NCI-H748 treated with DMSO at 0.1 percent for 48 hours (cell line): ENCODE measurements at places on chromosomes 2 and 18.
A peak's percentile ranks its signal among the peaks of the same experiment; 100 is the strongest.

GRCh38 chr18:23226391-23226790, 91.1 kb downstream of the CABLES1 start:
- no peak for DNase-seq

DNA sequence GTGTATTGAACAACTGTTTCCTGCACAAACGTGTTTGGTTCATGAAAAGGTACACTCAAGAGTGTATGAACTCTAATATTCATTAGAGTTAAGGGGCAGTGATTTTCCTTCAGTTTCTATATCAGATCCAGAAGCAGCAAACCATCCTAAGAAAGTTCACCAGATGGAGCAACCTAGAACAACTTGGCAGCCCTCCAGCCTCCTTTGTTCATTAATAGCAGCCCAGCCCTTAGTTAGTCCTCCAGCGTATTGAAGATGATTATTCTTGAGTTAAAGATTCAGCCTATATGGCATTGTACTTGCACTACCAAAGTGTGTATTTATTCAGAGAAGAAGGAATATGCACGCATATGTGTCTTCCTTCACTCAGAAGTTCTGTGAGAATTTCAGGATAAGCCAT, 365.5 kb downstream of the SETBP1 start:
- no peak for DNase-seq

DNA sequence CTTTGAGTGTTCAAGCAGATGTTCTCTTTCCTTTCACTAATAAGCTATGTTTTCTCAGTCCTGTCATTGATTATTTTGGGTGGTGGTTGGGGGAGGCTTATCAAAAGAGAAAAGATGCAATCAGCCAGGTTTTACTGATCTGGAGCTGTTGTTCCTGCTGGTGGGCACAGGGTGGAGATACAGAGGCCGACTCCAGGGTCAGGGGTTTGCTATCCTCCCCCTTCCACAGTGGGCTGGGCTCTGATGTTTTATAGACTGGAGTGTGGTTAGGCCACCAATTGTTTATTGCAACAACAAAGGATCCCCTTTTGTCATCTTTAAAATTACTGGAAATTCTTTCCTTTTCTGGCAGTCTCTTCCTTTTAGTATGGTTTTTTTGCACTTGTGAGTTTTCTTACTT, 120.5 kb downstream of the TANC1 start:
- no peak for DNase-seq

GRCh38 chr2:60954139-60954538, 63.4 kb upstream of the PEX13 start:
- DNase-seq, result no peak

- DNase-seq, result no peak
Measured at GRCh38 chr2:39107156-39107555, 13.7 kb downstream of the SOS1 start.

DNA sequence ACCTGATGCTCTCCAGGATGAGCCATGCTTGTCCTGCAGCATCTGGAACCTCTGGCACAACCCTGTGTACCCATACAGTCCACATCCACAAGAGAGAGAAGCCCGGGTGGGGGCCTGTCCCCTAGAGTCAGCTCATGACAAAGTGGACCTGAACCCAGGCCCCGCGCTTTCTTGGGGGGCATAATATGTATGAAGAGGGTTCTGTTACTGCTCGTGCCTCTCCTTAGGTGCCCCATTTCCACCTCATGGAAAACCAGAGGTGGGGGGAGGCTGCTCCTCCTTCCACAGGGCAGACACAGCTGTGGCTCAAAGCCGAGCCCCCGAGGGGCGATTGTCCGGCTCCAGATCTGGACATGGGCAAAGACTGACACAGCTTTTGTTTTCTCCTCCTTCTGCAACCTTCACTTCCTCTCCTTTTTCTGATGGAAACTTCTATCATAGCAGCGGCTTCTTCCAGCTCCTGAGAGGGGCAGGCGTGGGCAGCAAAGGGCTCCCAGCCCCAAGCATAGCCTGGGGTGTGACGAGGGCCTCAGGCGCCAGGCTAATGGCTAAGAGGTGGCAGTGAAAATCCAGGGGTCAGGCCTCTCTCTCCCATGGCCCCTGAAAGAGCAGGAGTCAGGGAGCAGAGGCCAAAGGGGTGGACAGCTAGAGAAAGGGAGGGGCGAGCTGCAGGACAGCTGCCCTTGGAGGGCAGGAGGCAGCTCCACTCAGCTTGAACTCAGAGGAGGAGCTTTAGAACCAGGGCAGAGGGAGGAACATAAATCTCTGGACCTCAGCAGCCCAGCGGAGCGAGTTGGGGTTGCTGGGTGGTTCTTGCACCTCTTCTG, 155.5 kb downstream of the ZFP36L2 start:
- DNase-seq, result no peak

DNA sequence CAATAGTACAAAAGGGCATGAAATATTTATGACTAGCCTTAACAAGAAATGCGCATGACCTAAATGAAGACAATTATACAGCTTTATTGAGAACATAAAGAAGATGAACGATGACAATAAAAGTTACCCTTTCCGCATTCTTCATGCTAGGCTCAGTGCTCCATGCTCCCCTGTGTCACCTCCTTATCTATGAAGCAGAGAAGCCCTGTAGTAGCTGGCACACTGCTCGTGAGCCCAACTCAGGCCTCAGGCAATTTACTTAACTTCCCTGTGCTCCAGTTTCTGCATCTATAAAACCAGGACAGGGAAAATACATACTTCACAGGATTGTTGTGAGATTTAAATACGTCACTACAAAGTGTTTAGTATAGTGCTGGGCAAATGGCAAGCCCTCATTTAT, 34.5 kb upstream of the NABP1 start:
- DNase-seq, result no peak

- DNase-seq, result no peak
Measured at GRCh38 chr2:167136879-167137596, 248.8 kb downstream of the XIRP2 start.

DNA sequence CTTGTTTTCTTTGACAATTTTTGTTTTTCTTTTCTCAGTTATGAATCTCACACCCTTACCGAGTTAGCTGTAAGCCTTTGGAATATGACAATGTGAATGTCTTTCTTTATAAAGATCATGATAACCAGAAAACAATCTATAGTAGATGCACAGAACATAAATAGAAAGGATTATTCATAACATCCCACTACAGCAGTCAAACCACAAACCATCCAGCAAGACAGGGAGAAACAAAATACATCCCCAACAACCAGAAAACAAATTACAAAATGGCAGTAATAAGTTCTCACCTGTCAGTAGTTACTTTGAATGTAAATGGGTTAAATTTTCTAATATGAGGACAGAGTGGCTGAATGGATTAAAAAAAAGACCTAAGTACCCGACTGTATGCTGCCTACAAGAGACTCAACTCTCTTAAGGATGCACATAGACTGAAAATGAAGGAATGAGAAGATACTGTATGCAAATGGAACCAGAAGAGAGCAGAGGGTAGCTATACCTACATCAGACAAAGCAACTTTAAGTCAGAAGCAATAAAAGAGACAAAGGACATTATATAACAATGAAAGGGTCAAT, 124.6 kb downstream of the ZNF532 start:
- no peak for DNase-seq

- DNase-seq, result no peak
Measured at GRCh38 chr2:23769364-23769763, 157.6 kb downstream of the ATAD2B start.

DNA sequence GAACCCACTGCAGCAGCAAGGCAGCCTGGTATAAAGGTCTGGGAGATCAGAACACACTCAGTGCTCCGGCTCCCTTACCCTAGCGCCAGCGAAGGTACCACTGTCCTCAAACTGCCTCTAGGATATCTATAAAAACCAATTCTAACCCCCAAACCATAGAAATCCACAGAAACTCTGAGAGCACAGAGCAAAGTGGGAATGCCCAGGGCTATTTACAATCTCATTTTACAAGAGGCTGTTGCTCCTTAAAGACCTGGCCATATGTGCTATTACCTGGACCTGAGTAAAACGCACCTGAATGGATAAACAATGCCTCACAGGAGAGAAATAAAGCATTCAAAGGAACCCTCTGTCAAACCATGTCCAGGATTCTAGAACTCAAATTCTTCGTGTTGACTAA, 4.3 kb downstream of the STK39 start:
- no peak for DNase-seq

GRCh38 chr2:6492573-6492972, 373.1 kb downstream of the CMPK2 start:
- DNase-seq, result no peak

DNA sequence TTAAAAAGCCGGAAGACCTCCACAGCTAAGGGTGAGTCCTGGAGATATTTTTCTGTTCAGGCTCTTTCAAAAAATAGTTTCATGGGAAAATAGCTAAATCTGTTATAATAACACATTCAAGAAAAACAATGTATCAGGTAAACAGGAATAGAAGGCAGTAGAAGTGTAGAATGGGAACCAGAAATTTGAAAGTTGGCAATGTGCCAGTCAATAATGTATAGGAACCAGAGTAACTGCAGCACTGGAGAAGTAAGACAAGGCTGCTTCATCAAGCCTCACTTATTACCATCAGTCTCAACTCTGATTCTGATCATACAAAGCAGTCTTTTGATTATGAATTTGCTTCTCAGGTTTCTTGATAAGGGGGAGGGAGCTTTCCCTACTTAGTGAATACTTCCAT, 81.4 kb upstream of the VRK2 start:
- no peak for DNase-seq

- DNase-seq, result no peak
Measured at GRCh38 chr18:54173980-54174630, 50.4 kb downstream of the MBD2 start.

GRCh38 chr2:424306-425171, 136.6 kb upstream of the ALKAL2 start:
- no peak for DNase-seq

GRCh38 chr2:65098741-65099140, 31.2 kb downstream of the RAB1A start:
- no peak for DNase-seq

GRCh38 chr2:168614172-168615018, 158.3 kb downstream of the CERS6 start:
- no peak for DNase-seq

GRCh38 chr2:186653511-186653910, 40.3 kb upstream of the FAM171B start:
- DNase-seq, result no peak

GRCh38 chr2:233433794-233434193, 79.5 kb downstream of the DGKD start:
- DNase-seq, result no peak

GRCh38 chr2:161076936-161077335, 83.3 kb upstream of the TANK start:
- no peak for DNase-seq

DNA sequence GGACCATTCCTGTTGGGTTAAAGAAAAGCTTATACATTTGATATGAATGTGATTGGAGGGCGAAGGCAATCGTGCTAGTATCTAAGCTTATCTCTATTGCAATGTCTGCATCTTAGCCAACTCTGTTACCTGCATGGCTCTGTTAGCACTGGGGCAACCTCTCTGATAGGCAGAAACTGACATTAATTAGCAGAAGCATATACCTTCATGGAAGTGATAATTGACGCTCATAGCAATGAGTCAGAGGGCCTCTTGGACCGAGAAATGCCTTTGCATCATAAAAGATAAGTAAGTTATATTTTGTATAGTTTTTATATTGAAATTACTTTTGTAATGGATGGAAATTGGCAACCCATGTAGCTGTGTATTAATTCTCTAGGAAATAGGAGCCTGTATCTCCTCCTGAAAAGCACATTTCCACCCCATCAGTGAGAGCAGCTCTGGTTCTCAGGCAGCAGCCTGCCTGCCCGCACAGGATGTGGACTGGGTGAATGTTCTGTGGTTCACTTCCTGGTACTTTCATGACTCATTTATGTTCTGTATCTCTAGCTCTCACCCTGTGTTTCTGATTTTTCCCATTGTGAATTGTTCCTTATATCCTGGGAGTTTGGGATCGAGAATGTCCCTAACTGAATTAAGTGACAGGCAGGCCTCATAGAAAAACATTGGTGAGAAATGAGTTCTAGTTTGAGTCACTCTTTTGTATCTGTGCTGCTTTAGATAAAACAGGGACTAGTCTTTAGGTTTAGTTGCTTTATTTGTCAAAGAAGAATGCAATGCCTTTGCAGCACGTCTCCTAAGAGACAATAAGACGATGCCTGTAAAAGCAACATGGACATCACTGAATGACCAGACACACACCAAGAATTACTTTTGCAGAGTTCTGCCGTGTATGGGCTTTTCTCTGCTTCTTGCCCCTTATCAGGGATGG, 344.9 kb downstream of the DCDC2C start:
- no peak for DNase-seq

DNA sequence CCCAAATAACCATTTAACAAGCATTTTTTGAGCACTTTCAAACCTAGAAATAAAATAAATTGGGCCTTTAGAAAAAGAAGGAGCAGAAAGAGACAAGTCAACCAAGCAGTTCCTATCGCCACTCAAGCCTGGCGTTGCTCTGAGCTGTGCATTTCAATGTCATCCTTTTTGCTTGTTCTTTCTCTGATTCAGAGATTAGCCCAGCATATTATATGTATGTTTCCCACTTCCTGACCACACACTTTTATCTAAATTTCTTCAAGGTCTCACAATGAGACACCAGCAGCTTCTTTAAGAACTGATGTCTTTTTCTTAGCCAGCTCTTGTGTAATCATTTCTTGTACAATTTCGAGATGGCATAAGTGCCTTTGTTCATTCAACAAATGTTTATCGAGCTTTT, 344.5 kb upstream of the ID2 start:
- no peak for DNase-seq

GRCh38 chr2:108632332-108633160, 86.7 kb upstream of the RANBP2 start:
- DNase-seq, result peak; percentile 85

GRCh38 chr2:89837962-89838625, 1146.6 kb downstream of the RPIA start:
- DNase-seq, result no peak

DNA sequence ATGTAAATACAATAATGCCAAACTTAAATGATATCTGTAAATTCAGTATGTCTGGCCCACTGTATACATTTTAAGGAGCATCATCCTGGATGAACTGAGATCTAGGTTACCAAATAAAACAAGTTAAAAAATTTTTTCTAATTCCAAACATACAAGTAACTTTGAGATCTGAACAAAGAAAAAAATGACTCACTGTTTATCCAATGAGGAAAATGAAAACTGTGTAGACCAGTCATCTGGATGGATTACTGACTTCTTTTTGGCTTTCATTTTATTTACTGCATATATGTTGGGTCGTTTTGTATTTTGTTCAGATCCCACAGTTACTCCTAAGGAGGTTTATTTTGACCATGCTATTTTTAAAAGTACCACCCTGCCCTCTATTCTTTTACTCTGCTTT, 189.8 kb downstream of the RBM43 start:
- no peak for DNase-seq

- no peak for DNase-seq
Measured at GRCh38 chr2:135744760-135745314, 3.2 kb downstream of the UBXN4 start.
